ENCODE measurements at places on chromosomes 16 and 17.

DNA sequence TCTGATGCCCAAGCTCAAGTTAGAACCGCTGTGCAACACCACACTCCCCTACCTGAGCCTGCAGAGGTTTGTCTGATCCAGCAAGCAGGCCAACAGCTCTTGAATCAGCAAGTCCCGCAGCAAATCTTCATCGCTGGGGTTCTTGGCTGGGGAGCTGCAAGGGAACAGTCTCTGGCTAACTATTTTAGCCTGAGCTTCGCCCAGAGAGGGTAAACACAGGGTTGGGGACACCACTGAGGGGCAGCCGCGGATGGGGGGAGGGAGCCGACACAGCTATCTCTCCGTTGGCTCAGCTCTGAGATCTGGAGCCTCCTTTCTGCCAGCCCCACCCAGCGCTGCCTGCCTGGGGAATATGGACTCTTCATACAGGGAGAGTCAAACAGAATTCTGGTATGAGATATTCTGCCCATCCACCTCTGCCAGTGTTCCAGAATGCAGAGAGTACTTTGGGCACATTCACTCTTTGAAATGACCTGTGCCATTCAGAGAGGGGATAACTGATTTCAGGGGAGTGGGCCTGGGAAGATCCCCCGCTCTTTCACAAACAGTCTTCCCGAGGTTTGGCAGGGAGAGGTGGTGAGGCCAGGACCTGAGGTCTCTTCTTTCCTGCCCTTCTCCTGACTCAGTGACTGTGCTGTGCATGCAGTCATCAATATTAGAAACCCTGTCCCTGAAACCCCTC is 7.4 kb downstream of the GIP start:
- no peak for DNase-seq

DNA sequence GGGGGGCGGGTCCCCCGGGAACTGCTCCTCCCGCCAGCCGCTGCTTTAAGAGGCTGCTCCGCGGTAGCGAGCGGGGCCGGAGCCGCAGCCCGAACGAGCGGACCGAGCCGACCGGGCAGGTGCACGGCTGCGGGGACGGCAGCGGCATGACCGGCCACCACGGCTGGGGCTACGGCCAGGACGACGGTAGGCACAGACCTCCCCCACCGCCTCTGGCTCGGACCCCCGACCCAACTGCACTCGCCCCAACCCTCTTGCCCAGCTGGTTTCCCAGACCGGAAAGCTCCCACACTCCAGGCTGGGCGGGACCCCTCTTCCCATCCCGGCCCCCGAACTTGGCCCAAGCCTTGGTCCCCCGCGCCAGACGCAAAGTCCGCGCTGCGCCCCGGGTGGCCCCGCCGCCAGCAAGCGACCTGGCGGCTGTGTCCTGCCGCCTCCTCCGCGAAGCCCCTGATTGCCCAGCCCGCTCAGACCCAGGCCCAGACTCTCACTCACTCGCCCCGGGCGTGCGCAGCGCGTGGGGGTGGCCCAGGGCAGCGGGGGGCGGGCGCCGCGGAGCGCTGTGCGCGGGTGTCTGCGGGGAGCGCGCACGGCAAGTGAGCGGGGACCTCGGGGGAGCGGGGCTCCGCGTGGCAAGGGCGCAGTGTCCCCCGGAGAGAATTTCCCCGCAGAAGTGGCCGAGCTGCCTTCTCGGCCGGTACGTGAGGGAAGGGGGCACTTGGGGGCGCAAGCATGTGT is at the start of gene CA7:
Gene CA7, plus strand, starts transcription at position 73 of the 738 bp plus-strand sequence. Its CDS starts 74 bp downstream, at position 147.
- DNase-seq: peak; percentile 17

GRCh38 chr17:62653002-62653825 is 25.7 kb downstream of the MRC2 start:
- peak; percentile 88 for DNase-seq

DNA sequence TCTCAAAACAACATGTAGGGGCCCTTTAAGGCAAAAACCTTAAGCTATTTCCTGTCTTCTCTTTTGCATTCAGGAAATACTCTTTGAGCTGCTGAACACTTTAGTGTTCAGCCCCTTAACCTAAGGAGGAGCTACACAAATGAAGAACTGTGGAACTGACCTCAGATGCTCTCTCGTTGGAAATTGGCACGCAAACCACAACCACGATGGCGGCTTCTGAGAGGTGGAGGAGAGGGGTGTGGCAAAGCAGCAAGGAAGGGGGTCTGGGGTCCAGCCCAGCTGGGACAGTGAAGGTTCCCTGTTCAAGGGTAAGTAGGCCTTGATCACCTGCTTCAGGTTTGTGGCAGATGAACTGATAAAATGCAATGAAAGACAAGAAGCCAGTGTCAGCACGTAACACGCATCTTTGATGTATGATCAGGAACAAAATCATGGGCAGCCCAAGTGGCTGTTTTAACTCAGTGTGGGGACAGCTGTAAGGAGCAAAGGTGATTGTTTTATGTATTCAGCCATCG is 291.6 kb upstream of the TNRC6C start:
- no peak for DNase-seq

DNA sequence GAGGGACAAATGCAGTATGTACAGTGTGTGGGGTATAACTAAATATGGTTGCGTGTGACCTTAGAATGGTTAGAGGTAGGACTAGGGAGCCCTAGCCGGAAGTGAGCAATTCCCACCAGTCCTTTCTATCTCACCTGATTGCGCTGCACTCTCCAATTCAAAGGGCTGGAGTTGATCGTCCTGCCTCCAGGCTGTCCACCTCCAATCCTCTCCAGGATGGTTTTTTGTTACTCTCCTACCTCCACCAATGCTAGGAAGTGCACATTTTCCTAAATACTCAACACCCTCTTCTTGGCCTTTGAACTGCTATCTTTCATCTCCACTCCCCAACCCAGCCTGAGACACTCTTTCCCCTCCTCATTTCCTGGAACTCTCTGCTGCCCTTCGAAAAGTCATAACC is 181.7 kb upstream of the ASIC2 start:
- no peak for DNase-seq
